ENCODE measurements at places on chromosomes 5 and 9.

GRCh38 chr9:108727580-108728111 lies 128.1 kb downstream of the ACTL7B start:
- no peak for DNase-seq

DNA sequence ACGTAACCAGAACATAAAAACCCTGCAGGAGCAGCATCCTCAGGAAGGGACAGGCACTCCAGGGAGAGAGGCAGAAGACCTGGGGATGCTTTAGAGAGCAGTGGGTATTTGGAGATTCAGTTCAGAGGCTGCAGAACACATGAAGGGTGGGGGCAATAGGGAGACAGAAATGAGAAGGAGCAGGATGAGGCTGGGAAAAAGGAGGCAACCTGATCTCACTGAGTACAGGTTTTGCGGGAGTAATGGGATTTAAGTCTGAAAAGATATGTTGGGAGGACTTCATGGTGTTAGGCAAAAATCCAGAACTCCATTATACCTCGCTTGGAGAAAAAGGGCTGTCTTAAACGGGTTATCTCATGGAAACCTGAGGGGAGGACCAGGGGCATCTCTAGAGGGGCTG lies 41.3 kb upstream of the GARNL3 start:
- no peak for DNase-seq

DNA sequence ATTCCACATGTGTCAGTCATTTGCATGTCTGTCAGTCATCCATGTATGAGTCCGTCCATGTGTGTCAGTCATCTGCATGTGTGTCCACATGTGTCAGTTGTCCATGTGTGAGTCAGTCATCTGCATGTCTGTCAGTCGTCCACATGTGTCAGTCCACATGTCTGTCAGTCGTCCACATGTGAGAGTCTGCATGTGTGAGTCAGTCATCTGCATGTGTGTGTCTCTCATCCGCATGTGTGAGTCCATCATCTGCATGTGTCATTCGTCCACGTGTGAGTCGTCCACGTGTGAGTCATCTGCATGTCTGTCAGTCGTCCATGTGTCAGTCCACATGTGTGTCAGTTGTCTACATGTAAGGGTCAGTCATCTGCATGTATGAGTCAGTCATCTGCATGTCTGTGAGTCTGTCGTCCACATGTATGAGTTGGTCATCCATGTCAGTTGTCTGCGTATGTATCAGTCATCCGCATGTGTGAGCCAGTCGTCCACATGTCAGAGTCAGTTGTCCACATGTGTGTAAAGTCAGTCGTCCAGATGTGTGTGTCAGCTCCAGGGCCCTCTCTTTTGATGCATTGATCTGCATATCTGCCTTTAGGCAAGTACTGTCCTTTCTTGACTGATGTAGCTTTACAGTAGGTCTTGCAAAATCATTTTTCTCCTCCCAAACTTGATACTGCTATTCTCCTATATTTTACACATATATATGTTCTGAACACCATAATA lies 72.5 kb upstream of the CACNA1B start:
- DNase-seq: no peak

DNA sequence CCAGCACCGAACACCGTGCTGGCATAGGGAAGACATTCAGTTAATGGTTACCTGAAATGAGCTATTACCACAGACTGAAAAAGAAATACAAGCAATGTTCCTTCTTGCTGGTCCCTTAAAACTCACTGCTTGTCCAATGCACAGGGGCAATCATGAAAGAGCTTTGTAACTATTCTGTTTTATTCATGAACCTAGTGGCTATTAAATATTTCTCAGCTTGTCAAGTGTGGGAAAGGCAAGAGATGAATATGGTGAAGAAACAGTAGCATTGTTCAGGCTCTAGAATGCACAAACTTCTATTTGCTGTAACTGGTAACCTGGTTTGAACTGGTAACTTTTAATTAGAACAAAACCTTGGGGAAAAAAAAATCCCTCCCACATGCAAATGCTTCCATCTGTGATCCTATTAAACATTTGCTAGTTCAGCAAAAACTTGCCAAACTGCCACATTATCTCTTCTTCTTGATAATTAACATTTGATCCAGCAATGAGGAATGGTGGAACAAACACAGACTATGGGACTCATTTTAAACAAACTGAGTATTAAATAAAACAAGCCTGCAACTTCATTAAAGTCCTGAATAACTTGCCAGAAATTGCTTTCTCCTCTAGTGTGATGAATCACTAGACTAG lies 36.1 kb downstream of the YIPF5 start:
- no peak for DNase-seq

DNA sequence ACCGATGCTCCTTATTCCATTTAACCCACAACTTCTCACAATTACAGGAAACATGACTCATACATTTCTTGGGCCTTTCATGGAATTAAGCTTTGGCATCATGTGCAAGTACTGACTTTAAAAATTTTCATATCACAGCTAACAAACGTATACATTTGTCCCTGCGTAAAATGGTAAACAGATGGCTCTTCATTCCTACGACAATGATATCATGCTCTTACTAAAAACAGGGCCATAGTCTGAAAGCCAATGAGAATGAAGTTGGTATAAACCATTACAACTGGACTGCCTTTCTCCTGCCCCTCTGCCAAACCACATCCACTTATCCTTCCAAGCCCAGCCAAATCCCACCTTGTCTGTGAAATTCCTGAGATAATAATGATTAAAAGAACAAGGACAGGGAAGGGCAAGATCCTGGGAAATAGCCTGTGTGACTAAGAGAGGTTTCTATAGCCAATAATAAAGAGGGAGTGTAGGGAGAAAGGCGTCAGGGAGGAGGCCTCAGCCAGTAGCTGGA lies 44.9 kb upstream of the ZNF366 start:
- no peak for DNase-seq

GRCh38 chr5:172147857-172148256 lies 40.2 kb downstream of the STK10 start:
- no peak for DNase-seq

GRCh38 chr5:44294516-44294915 lies 94.7 kb downstream of the FGF10 start:
- no peak for DNase-seq

DNA sequence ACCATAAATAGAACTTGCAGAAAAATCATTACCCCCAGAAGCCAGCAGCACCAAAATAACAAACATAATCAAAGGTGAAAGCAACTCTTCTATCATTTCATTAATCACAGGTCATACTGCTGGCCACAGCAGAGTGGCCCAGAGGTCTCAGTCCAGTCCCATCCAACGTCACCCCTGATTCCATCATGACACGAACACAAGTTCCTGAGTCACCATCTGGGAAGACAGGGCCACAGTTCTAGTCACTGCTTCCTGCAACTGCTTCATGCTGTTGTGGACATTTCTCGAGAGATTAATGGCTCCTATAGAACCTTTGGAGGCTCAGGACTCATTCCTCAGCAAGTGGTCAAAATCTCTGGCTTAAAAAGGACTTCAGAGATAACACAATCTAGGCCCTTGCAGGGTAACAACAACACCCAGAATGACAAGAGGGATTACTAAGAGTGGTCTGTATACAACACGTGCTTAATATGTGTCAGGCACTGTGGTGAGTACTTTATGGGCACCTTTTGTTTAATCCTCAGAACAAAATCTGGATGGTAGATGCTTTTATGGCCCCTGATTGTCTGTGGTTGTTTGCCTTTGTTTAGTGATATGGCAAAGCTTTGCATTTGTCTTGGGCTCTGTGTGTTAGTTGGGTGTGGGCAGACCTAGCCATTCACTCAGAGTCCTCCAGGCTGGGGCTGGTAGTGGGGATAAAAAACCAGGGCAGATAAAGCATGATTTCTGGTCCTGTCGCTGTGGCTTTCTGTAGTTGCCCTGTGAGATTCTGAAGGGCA lies 184.3 kb downstream of the DAB2IP start:
- no peak for DNase-seq

GRCh38 chr5:180230017-180230416 lies 21.0 kb upstream of the RASGEF1C start:
- no peak for DNase-seq

DNA sequence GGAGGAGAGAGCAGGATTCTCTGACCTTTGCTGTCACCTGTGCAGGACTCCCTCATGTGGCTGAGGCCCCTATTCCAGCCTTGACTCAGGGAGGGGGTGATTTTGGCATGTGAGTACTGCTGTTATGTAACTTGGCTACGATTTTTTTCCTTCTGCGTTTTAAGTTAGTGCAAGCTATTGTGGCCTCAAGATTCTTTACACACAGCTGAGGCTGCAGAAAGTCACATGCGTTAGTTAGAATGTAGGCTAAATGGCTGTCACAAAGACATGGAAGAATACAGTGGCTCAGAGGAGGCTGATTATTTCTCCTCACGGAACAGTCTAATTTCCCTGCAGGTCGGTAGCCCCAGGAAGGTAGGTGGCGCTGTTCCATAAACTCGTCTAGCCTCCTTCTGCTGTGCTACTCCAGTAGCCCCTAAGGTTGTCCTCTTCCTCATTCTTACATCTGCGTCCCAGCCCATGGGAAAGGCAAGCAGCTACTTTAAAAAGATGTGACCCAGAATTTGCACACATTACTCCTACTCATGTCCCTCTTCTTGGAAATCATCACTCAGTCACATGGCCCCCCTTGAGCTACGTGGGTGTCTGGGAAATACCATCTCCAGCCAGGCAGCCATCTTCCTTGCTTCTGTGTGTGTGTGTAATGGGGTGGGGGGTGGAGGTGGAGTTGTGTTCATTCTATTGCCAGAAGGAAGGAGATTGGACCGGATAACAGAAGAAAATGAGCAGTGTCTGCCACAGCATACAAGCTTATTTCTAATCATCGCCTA lies 486.6 kb downstream of the CCDC171 start:
- DNase-seq: no peak

GRCh38 chr9:3028535-3028934 lies 184.6 kb upstream of the PUM3 start:
- no peak for DNase-seq

DNA sequence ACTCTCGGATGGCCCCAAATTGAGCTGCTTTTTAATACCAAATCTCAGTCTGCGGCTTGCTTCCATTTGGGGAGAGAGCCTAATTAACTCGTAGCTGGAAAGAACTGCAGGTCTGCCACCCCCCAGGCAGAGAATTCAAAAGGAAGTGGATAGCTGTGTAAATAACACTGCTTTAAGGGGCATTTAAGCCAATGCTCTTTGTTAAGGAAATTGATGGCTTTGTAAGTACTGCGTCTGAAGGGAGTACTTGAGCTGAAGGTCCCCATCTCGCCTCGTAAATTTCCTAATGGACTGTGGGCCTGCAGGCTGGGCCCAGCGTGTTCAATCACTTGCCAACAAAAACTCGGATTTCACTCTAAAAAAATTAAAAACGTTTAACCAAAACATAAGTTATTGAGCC lies 132.7 kb downstream of the PAPPA start:
- DNase-seq: no peak

DNA sequence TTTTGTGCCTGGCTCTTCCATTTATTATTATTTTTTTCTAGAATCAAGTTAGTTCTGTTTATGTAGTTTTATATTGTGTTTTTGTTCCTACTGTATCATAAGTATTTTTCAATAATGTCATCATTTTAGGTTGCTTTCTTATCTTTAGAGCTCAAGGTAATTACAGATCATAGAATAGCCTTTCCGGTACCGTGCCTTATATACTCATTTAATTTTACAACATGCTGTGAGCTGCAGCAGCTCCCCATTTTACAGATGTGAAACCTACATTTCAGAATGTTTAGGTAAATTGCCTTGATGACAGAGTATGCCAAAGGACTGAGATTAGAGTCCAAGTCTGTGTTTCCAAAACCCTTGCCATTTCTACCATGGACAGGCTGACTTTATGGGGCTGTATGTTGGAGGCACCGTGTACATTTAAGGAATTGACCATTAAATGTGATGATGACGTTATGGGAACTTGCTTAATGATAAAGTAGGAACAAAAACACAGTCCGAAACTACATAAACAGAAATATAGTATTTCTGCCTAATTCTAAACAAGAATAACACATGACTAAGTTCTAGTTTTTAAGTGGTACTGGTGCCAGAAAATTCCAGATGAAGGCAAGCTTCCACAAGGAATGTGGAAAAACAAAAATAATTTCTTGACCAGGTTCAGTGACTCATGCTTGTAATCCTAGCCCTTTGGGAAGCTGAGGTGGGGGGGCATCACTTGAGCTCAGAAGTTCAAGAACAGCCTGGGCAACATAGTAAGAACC lies 97.7 kb downstream of the IQGAP2 start:
- no peak for DNase-seq

- DNase-seq: no peak
Observed at GRCh38 chr9:93130861-93131481, 3.1 kb downstream of the NINJ1 start.

GRCh38 chr9:69455311-69455710 lies 130.3 kb downstream of the ENTREP1 start:
- no peak for DNase-seq

DNA sequence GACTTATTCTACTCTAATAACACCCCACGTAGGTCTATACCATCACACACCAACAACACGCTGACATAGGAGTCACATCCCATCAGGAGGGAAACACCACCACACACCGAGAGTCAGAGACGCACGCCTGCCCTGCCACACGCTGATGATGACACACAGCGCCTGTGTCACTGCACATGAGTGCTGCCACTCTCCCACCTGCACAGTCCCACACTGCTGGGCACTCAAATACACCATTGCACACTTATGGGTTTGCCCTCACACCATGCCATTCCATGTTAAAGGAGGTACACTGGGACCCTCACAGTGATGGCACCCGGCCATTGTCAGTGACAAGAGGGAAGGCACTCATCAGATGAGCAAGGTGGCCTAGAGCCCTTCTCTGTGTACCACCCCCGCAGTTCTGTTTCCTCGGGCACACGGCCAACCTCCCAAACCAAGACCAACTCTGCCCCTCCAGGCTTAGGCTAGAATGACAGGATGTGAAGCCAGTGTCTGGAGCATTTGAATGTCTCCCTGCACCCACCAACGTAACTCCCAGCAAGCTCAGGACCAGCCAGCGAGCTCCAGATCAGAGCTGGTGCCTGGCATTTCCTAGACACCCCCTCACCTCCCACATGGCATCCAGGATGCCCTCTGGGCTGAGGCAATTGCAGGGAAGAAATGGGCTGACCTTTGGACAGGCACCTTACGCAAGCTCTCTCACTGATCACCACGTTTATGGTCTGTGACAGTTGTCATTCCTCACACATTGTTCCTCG lies 3.6 kb upstream of the CPLX2 start:
- no peak for DNase-seq

DNA sequence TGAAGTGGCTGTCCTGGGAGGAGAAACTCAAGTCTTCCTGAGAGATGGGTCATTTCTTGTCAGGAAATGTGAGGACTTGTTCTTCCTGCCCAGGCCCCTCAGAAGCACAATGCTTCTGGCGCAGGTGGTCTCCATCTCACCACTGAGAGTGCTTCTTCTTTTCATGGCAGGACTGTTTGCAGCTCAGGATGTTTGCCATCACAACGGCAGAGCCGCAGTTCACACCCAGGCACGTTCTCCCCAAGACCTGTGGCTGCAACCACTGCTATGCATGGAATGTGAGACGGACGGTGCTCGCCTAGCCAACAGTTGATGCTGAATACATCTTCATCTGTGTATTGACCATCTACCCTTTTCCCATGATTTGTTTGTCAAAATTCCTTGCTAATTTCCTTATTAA lies 216.3 kb downstream of the GADD45G start:
- DNase-seq: no peak

Data from activated CD4-positive, alpha-beta T cell treated with anti-CD3 and anti-CD28 coated beads, Interleukin-2, amount 50 U/mL, for 1 hour (primary cell).